ENCODE measurements at places on chromosomes 11 and 22.

DNA sequence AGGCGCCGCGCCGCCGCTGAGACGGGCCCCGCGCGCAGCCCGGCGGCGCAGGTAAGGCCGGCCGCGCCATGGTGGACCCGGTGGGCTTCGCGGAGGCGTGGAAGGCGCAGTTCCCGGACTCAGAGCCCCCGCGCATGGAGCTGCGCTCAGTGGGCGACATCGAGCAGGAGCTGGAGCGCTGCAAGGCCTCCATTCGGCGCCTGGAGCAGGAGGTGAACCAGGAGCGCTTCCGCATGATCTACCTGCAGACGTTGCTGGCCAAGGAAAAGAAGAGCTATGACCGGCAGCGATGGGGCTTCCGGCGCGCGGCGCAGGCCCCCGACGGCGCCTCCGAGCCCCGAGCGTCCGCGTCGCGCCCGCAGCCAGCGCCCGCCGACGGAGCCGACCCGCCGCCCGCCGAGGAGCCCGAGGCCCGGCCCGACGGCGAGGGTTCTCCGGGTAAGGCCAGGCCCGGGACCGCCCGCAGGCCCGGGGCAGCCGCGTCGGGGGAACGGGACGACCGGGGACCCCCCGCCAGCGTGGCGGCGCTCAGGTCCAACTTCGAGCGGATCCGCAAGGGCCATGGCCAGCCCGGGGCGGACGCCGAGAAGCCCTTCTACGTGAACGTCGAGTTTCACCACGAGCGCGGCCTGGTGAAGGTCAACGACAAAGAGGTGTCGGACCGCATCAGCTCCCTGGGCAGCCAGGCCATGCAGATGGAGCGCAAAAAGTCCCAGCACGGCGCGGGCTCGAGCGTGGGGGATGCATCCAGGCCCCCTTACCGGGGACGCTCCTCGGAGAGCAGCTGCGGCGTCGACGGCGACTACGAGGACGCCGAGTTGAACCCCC is 798 bp downstream of the BCR start:
- DNase-seq = no peak

DNA sequence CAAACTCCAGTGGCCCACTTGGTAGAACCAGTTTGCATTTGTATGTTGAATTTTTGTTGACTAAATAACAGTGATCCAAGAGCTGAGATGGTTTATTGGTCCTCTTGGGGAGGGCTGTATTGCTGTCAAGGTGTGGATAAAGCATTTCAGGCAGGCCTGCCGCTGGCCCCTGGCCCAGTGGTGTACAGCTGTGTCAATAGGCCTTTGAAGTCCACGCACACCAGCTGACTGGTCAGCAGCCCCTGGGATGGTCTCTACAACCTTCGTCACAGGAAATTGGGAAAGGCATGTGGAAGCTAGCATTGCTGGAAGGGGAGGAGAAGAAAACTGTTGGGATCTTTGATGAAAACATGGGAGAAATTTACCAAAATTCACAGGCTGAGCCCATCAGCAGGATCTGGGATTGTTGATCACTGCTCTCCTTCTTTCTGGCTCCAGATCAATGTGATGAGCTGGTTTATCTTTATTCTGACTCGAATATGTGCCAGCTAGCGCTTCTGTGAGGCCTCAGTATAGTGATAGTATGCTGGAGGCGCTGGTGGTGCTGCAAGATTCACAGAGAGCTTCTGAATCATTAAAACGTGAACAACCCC is 12.5 kb upstream of the E2F8 start:
- DNase-seq = no peak

GRCh38 chr11:64876835-64877341 is 1.5 kb downstream of the EHD1 start:
- DNase-seq = no peak

DNA sequence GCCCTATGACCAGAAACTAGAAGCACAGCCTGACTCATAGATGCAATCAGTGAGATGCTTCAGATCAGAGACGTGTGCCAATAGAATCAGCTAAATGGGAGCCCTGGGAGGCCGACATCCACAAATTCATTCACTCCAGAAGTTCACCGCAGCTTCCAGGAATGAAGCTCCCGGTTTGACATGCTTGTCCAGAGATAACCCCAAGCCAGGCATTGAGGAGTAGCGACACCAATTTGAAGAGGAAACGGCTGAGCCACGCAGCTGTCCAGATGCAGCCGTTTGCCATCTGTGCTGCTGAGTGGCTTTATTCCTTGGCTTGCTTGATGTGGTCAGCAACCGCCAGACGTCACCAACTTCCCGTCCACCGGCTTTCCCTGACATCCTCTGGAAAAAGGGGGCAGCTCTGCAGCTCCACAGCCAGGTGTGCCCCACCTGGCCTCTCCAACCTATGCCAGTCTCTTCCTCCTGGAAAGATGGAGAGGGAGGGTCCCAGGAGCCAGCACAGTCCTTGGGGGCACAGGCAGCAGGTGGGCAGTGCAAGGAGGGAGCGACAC is 123.9 kb upstream of the OPCML start:
- no peak for DNase-seq

- DNase-seq = no peak
These were observed 16.7 kb downstream of the BCL9L start for GRCh38 chr11:118908901-118909618.

DNA sequence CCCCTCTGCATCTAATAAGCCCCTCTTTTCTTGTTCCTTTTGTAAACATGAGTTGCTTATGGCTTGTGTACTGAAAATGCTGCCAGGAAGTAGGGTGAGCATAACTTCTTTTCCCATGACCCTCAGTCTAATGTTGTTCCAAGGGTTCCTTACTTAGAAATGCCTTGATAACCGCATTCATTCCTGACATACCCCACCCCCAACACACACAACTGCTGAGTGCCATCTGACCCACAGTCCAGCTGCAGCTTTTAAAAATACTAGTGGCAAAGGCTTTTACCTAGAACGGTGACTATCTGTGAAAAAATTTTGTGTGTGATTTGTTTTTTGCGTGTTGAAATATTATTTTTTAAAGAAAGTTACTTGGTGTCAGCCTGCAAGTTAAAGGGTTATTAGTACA is 52.6 kb downstream of the ARHGAP42 start:
- no peak for DNase-seq

DNA sequence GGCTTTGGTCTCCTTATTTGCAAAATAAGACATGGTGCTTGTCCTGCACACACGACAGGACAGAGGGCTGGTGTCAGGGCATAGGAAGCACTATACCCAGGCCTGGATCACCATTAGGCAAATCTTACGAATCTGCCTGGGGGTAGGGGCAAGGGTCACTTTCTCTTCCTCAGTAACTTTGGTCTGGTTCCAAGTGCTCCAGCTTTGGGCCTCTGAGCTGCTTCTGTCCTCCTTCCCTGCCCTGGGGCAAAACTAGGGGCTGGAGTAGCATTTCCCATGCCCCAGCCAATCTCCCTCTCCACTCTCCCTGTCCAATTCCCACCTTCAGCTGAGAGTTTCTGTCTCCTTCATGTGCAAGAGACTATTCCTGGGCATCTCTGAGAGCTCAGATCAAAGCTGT is 123.7 kb upstream of the NECTIN1 start:
- no peak for DNase-seq

- DNase-seq = no peak
These were observed 93.4 kb downstream of the NTM start for GRCh38 chr11:131463649-131464425.

DNA sequence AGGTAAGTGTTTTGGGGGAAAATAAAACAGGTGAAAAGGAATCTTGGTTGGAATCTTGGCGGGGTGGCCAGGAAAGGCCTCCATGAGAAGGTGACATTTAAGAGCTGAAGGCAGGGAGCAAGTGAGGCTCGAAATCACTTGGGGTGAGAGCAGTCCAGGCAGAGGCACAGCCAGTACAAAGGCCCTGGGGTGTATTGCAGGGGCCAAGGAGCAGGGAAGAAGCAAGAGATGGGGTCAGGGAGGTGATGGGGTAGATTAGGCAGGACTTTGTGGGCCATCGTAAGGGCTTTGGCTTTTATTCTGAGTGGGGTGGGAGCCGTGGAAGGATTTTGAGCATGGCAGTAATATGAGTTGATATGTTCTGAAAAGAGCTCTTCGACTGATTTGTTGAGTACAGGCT is 551.1 kb downstream of the MN1 start:
- no peak for DNase-seq

DNA sequence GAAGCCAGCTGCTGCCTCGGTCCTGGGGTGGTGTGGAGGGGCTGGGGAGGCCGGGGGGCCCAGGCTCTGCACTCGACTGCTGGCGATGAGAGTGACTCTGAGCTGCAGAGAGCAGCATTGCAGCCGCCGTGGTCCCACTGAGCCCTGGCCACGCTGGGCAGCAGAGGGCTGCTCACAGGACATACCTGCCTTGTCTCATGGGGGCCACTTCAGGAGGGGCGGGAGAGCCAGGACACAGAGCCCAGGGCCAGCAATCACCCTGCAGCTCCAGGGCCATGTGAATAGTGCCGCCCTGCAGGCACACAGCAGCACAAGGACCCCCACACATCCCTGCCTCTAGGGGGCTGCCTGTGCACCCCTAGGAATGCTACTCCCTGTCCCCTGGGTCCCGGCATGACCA is 147.0 kb downstream of the CRYBB2 start:
- no peak for DNase-seq

GRCh38 chr22:41915035-41915785 is at the start of gene SHISA8:
Gene SHISA8 (minus strand): TSS chr22:41915074. CDS start chr22:41914667, 407 bp downstream.
- peak; percentile 36 for DNase-seq

- DNase-seq = no peak
These were observed 780 bp upstream of the TMEM218 start for GRCh38 chr11:125112208-125112604.

- DNase-seq = no peak
These were observed 5.9 kb downstream of the CHKA start for GRCh38 chr11:68115285-68115684.

GRCh38 chr22:27997538-27997937 is 78.5 kb upstream of the PITPNB start:
- no peak for DNase-seq

GRCh38 chr11:64898541-64898940 is 18.5 kb downstream of the ATG2A start:
- no peak for DNase-seq

DNA sequence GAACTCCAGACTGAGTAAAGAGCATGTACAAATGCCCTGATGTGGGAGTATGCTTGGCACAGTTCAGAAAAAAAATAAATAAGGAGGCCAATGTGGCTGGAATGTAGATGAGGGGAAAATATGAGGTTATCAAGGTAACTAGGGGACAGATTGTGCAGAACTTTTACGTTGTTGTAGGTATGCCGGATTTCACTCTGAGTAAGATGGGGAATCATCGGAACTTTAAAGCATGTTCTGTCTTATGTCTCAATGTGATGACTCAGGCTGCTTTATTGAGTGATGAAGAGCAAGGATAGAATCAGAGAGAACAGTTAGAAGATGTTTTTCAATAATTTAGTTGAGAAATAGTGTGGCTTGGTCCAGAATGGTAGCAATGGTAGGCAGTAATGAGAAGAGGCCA is 130.4 kb downstream of the C11orf87 start:
- no peak for DNase-seq

- DNase-seq = no peak
These were observed 9.8 kb downstream of the SLC15A3 start for GRCh38 chr11:60942219-60942618.

- DNase-seq = no peak
These were observed 63.8 kb upstream of the WNT7B start for GRCh38 chr22:46040471-46041465.

- no peak for DNase-seq
These were observed 160.8 kb downstream of the CRYBB2 start for GRCh38 chr22:25380122-25380747.

GRCh38 chr11:79697905-79698304 is 257.1 kb upstream of the TENM4 start:
- no peak for DNase-seq

All from stimulated activated CD8-positive, alpha-beta memory T cell treated with anti-CD3 and anti-CD28 coated beads, Interleukin-2, amount 100 ng/mL, for 48 hours (primary cell).